Left kidney (tissue), 8 donors: ENCODE measurements at places on chromosomes 7 and 10. TPM values are rescaled to one million over a fixed set of nuclear protein-coding genes. Genes with fewer than 3 reads are reported as not detected.
A peak's percentile ranks its signal among the peaks of the same experiment; 100 is the strongest.

Gene ACSL5
- 4.7 TPM for polyA plus RNA-seq

GRCh38 chr7:115009139-115009538, 87.2 kb downstream of the MDFIC start:
- DNase-seq = no peak

GRCh38 chr7:52727632-52728031, 307.8 kb upstream of the POM121L12 start:
- DNase-seq = no peak

DNA sequence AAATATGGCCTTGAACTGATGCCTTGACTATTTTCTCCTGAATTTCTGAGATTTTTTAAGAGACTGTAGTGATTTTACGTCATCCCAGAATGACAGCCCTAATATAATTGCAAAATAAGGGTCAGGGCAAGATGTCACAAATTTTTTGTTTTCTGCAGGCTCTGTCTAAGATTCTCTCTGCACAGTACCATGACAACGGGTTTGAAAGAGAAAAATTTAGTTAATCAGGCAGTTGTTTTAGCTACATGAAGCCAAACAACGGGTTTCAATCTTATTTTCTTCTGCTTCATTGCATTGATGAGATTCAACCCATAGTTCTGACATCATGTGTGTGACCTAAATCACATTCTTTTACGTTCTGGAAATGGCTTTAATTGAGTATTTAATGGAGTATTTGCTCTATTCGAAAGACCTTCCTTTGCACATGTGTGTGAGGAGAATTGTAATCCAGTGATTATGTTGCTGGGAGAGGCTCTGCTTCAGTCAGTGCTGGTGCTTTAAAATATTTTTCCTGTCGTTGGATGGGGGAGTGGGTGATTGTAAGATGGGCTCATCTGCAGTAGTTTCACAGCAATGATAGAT, 118.0 kb upstream of the RHOBTB1 start:
- DNase-seq = no peak

DNA sequence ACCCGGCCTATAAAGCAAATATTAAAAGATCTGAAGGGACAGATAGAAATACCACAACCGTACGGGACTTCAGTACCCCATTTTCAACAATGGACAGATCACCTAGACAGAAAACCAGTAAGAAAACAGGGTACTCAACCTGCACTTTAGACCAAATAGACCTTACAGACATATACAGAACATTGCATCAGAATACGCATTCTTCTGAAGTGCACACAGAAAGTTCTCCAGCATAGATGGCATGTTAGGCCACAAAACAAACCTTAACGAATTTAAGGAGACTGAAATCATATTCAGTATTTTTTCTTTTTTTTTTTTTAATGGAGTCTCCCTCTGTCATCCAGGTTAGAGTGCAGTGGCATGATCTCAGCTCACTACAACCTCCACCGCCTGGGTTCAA, 151.5 kb downstream of the TNS3 start:
- no peak for DNase-seq

Gene ITGA8
- 47.7 TPM for polyA plus RNA-seq

GRCh38 chr7:144513334-144513733, 109.8 kb upstream of the NOBOX start:
- DNase-seq = peak; percentile 62

DNA sequence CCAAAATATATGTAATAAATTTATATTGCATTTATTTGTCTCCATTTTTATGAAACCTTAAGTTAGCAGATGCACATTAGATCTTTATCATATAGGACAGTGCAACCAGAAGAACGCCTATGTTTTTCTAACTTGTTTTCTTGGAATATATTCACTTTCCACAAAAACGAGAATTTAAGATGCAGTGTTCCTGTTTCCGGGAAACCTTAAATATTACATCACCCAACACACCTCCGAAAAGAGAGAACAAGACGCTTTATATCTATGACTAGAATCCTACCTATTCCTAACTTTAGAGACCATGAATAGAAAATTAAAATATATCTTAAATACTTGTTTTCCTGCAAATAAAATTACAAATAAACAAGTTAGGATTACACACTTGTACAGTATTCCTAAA, 1.9 kb downstream of the EZH2 start:
- no peak for DNase-seq

- DNase-seq = no peak
These were observed 37.6 kb downstream of the ARHGAP21 start for GRCh38 chr10:24685958-24686540.

Gene RBAK
- 28.8 TPM for polyA plus RNA-seq

GRCh38 chr7:22885797-22886261, 63.2 kb upstream of the TOMM7 start:
- DNase-seq = no peak

DNA sequence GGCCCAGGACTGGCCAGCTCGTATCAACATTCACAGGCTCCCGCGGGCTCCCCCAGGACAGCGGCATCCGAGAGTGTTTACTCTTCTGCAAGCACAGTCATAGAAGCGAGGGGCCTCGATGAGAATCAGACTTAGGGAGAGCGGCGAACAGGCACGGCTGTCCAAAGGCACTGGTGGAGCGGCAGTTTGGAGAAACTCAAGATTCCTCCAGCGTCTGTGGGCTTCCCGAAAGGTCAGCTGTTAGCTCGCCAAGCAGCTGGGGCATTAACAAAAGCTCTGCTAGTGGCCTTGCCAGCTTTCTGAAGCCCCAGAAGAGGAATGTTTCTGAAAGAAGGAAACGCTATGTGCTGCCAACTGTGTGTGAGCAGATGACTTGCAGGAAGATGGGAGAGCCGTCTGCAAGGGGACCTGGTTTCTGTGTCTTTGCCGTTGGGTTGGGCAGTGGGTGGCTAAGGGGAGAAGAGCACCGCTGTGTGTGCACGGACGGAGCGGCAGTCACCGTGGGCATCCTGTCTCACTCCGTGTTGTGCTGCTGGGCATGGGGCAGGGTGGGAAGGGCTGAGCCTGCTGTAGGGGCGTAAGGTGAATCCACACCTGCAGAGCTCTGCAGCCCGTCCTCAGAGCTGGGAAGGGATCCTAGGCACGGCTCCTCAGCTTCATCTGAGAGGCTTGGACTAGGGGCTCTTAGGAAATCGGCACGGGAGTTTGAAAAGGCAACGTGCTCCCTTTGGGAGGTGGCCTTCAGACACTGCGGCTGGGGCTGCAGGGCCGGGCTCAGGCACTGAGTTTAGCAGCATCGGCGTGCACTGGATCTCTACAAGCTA, 42.1 kb downstream of the AMZ1 start:
- DNase-seq = no peak

DNA sequence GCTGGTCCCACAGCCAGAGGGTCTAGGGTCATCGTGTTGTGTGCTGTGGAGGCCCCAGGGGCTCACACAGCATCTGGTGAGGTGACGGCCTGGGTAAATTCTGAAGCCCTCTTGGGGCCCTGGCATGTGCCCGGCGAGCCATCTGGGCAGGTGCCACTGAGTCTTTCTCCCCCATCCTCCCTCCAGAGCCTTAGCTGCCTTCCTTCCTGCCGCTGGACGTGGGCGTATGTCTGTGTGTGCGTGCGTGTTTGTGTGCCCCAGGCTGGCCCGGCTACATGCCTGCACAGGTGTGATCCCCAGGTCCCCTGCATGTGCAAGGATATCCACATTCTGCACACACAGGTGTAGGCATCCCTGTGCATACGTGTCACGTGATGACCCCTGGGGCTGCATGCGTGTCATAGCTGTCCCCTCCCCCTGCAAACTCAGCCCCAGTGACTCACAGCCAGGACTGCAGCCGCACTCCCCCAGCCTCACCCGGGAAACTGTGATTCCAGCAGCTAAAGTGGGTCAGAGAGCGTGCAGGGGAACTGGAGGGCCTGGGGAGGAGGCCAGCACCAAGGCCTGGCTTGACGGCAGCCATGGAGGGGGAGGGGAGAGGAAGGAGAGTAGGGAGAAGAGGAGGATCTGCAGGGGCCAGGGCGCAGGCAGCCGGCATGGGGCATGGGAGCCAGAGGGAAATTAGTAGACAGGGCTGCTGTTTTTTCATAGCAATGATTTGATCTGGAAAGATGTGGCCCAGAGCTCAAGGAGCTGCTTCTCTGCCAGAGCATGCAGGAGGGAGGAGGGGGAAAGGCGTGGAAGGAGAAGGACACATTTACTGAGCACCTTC, 46.4 kb downstream of the ELFN1 start:
- no peak for DNase-seq

GRCh38 chr10:101071267-101071884, 9.6 kb downstream of the KAZALD1 start:
- DNase-seq = no peak

Gene DUSP5
- polyA plus RNA-seq = 9.2 TPM

- DNase-seq = no peak
These were observed 178.9 kb downstream of the STK31 start for GRCh38 chr7:23888958-23889357.

DNA sequence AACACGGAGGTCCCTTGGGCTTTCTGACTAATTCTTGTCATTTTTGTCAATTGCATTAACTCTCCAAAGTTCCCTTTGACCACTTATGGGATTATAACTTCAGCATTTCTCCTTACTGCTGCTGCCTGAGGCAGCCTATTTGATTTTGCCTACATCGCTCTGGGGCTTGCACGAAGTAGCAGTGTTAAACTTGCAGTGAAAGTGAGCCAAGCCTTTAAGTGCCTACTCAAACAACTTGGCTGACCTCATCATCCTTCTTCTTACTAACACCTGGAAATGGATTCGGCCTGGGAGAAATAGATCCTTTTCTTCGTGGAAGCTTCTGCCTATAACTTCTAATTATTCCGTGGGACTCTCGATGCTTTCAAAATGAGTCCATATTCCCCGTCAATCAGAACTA, 76.6 kb downstream of the DGKB start:
- no peak for DNase-seq

Gene HTR7
- 0.53 TPM for polyA plus RNA-seq
